Glutamatergic neuron (in vitro differentiated cells): ENCODE measurements at places on chromosomes 12 and 14.

DNA sequence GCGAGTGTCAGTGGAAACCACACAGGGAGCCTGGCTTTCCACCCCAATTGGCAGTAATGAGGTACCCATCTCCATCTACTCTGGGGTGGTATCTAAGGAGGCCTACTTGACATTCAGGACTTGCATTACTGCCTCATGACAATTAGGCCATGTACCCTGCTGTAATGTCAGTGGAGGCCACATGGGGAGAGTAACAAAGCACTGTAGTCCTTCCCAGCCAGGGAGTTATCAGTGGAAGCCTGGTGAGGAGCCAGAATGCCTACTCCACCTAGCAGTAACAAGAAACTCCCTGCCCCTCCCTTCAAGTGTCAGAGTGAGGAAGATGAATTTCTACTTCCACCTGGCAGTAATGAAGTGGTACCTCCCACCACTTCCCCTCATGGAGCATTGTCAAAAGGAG lies 12.5 kb downstream of the TIMM9 start:
- no peak for DNase-seq

- no peak for DNase-seq
Observed at GRCh38 chr12:104055686-104056388, 5.8 kb upstream of the GLT8D2 start.

DNA sequence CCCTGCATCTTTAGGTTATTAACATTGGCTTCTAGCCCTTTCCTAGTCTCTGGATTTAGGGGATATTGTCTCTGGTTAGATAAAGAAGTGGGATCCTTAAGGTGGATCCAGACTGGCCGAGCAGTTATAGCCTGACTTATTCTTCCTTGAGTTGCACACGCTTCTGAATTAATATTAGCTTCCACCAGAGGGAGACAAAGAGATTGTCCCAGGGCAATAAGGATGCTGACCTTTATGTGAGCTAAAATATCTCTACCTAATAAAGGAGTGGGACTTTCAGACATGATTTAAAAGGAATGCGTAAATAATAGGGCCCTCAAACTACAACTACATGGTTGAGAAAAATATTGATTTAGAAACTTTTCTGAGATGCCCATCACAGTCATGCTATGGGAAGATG lies 139.7 kb downstream of the SLCO1B3 start:
- no peak for DNase-seq

GRCh38 chr12:5582018-5582417 lies 150.1 kb downstream of the NTF3 start:
- no peak for DNase-seq

GRCh38 chr14:21072781-21073339 lies 2.8 kb downstream of the ARHGEF40 start:
- DNase-seq: no peak

DNA sequence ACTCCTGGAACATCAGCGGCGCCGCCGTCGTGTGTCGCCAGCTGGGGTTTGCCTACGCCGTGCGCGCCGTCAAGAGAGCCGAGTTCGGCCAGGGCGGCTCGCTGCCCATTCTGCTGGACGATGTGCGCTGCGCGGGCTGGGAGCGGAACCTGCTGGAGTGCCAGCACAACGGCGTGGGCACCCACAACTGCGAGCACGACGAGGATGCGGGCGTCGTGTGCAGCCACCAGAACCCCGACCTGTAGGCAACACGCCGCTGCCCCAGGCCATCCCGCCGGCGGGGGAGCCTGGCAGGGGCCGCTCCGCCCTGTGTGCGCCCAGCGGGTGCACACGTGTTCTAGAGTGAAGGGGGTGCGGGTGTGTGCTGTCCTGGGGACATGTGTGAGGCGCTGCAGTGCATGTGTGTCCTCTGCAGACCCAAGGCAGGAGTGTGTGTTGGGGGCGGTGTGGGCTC lies 8.7 kb upstream of the CYP46A1 start:
- no peak for DNase-seq

DNA sequence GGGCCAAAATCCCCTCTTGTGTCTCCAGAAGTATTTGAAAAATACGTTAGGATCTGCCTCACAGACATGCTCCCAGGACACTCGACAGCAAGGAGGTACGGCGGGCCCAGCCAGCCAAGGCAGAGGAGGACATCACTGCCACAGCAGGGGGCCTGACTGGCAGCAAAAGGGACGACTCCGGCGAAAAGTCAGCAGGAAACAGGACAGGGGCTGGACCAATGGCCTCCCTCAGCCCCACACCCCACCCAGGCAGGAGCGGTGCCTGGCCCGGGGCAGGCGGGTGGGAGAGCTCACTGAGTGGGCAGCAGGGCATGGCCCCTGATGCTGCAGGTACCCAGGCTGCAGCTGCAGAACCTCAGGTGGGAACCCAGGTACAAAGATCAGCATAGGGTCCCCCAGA lies 17.8 kb downstream of the BRF1 start:
- no peak for DNase-seq

DNA sequence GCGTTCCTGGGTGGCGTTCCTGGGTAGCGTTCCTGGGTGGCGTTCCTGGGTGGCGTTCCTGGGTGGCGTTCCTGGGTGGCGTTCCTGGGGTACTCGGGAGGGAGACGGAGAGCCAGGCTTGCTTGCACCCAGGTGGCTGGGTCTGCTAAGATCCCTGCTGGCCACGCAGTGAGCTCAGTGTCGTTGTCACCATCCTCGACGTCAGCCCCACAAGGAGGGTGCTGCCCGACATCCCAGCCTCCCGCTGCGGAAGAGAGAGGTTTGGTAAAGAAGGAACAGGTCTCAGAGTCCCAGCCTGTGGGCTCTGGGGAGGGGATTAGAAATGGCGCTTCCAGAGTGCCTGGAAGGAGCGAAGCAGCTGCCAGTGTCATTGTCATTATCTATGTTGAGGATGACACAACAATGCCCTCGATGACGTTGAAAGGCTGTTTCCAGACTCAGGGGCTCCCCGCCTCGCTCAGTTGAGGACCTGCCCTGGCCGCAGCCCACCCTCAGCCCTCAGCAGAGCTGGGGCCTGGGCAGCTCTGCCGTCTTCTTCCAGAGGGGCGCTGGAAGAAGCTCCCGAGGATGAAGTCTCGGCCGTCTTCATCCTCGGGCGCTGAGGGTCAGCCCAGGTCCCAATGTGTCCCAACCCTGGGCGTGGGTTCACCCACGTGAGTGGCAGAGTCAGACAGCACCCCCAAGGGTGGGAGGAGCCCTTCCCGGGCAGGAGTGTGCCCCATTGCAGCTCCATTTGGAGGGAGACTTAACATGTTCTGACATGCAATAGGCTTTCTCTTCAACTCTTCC lies 328.8 kb downstream of the ADGRD1 start:
- no peak for DNase-seq

- no peak for DNase-seq
Observed at GRCh38 chr12:3296409-3296701, 194.6 kb upstream of the PRMT8 start.

DNA sequence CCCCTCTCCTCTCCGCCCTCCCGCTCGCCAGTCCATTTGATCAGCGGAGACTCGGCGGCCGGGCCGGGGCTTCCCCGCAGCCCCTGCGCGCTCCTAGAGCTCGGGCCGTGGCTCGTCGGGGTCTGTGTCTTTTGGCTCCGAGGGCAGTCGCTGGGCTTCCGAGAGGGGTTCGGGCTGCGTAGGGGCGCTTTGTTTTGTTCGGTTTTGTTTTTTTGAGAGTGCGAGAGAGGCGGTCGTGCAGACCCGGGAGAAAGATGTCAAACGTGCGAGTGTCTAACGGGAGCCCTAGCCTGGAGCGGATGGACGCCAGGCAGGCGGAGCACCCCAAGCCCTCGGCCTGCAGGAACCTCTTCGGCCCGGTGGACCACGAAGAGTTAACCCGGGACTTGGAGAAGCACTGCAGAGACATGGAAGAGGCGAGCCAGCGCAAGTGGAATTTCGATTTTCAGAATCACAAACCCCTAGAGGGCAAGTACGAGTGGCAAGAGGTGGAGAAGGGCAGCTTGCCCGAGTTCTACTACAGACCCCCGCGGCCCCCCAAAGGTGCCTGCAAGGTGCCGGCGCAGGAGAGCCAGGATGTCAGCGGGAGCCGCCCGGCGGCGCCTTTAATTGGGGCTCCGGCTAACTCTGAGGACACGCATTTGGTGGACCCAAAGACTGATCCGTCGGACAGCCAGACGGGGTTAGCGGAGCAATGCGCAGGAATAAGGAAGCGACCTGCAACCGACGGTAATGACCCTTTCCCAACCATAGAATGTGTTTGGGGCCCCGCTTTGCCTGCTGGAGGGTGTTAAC lies 615 bp downstream of the CDKN1B start:
- DNase-seq: peak; percentile 58

- no peak for DNase-seq
Observed at GRCh38 chr14:64423987-64424386, 35.8 kb downstream of the MTHFD1 start.

DNA sequence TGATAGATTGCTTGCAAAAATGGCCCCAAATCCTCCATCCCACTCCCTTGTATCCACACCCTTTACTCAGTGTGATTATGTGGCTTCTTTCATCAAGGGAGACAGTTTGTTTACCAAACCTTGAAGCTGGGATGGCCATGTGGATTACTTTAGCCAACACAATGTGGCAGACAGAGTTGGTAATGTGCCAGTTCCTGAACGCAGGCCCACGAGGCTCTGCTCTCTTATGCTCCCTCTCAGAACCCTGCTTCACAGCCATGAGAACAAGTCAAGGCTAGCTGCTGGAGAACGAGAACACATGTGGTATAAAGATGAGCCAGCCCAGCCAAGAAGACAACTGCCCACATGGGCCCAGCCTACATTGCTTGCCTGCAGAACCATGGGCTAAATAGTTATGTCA lies 162.3 kb downstream of the NDUFA12 start:
- no peak for DNase-seq

DNA sequence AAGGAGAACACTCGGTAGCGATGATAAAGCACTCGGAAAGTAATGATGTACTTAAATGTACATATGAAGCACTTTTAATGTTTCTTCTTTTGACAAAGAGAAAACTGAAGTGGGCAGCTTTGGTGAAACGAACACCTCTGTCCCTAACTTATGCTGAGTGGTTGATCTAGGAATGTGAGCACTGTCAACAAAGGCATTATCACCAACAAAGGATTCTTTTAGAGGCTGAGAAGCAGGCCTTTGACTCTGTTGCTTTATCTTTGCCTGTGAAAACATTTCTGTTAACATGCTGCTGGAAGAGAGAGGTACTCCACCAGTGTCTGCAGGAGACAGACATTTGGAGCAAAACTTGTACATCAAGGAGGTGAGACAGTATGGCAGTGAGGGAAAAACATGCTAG lies 103.2 kb upstream of the VRK1 start:
- no peak for DNase-seq

GRCh38 chr12:101634724-101635123 lies 40.0 kb downstream of the MYBPC1 start:
- no peak for DNase-seq

GRCh38 chr12:16030744-16031143 lies 119.6 kb downstream of the DERA start:
- no peak for DNase-seq

GRCh38 chr12:7096006-7096932 lies 4.0 kb upstream of the C1R start:
- no peak for DNase-seq

GRCh38 chr14:100304825-100305323 lies 1.4 kb downstream of the SLC25A29 start:
- DNase-seq: no peak

GRCh38 chr14:105165761-105166485 lies 2.7 kb downstream of the JAG2 start:
- DNase-seq: no peak

GRCh38 chr12:28242129-28242495 lies 51.9 kb downstream of the CCDC91 start:
- DNase-seq: peak; percentile 80

- DNase-seq: no peak
Observed at GRCh38 chr14:54936816-54937215, 34.2 kb upstream of the GCH1 start.

- no peak for DNase-seq
Observed at GRCh38 chr14:97970222-97970621, 1173.0 kb downstream of the VRK1 start.

GRCh38 chr12:33634544-33634943 lies 194.9 kb upstream of the SYT10 start:
- DNase-seq: no peak

- DNase-seq: no peak
Observed at GRCh38 chr12:114982760-114983159, 298.8 kb upstream of the TBX3 start.

- no peak for DNase-seq
Observed at GRCh38 chr12:117421987-117422386, 60.6 kb upstream of the NOS1 start.

DNA sequence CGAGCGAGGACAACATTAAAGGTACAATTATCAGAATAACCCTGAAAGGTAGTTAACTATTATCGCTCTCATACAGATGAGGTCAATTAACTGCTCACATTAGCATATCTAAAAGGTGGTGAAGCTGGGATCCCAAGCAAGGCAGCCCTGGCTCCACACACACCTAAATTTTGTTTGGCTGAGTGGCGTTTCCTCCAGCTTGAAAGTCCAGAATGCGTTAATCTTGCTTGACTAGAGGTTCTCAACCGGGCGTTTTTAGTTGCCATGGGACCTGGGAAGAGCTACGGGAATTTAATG lies 531 bp downstream of the DLGAP5 start:
- no peak for DNase-seq

- no peak for DNase-seq
Observed at GRCh38 chr12:41186026-41186425, 2.1 kb upstream of the PDZRN4 start.

DNA sequence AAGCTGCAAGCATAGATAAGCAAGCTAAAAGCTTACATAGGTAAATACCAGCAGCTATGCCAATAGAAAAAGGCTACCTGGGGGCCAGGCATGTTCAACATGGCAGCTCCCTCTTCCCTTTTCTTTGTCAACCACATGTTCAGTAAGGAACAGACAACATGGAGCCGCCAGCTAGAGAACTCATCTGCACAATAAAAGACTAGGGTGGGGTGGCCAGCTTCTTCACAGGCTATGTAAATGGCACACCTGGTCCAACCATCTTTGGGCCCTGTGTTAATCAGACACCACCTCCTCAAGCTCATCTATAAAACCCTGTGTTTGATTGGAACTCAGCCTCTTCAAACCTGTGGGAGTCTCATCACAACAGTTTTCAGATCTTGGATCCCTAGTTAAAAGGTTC lies 129.7 kb upstream of the TMPO start:
- DNase-seq: no peak

- no peak for DNase-seq
Observed at GRCh38 chr12:51048661-51049251, 629 bp downstream of the LETMD1 start.

GRCh38 chr14:91356181-91356763 lies 61.3 kb downstream of the CCDC88C start:
- no peak for DNase-seq

DNA sequence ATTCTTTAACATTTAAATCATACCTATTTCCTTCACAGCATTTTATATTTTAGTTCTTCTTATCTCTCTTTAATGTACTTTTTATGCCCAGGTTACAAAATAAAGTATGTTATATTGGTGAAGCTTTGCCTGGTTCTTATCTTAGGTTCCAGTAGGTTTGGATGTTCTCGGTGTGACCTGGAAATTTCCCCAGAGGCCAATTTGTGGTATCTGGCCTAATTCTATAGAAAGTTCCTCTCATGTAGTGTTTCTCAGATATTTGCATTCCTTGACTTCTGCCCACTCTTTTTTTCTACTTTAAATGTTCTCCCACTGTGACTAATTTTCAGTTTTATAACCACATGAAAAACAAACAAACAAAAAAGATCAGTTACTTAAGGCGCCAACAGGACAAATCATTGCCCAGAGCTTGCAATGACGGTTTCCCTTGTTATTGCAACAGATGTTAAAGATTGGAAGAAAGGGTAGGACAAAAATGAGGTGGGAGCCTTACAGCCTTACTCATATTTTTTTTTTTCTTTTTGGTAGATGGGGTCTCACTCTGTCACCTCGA lies 41.2 kb upstream of the PPM1H start:
- no peak for DNase-seq
